Stimulated activated CD4-positive, alpha-beta T cell treated with anti-CD3 and anti-CD28 coated beads, Interleukin-4, amount 100 ng/mL, for 24 hours (primary cell): ENCODE measurements at places on chromosomes 1 and 21.

- DNase-seq = no peak
These were observed 65.7 kb downstream of the NENF start for GRCh38 chr1:212498283-212499040.

GRCh38 chr1:107821340-107821739 is 143.6 kb downstream of the VAV3 start:
- DNase-seq = peak; percentile 44

DNA sequence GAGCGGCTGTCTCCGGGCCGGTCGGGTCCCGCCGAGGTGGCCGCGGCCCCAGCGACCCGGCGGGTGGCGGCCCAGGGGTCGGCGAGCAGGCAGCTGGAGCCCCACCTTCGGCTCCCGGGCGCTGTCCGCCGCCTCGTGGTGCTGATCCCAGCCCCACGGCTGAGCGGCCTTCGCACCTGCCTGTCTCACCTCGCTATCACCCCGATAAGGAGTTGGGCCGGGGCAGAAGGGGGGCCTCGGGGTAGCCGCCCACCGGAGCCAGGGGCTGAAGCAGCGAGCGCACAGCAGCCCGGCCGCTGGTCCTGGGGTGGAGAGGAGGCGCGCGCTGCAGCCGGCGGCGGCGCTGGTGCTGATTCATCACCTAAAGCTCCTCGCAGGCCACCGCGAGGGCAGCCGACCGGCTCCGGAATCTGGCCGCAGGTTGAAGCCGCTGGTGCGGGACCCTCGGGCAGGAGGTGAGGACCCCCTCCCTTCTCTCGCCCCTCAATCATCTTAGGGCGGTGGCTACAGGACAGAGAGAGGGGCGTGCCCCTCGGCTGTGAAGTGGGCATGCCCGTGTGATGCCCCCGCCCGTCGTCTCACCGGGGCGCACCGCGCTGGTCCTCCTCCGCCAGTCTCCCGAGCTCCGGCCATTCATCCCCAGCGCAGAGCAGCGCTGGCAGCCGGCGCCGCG is 575 bp downstream of the TRIM67 start:
- DNase-seq = peak; percentile 7

DNA sequence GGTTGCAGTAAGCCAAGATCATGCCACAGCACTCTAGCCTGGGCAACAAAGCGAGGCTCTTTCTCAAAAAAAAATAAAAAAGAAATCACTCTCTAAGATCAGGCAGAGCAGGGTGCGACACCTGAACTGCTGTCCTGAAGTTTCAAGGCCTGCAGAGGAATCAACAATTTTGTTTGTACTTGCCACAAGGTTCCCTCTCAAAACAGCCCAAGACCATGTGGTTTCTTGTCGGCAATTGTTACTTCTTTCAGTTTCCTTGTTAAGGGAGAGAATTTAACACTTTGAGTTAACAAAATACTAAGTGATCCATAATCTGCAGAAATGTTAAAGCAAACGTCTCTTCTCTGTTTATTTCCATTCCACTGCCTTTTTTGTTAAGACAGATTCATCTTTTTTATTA is 36.5 kb downstream of the MACO1 start:
- DNase-seq = no peak

GRCh38 chr1:23004112-23004511 is 11.5 kb downstream of the TEX46 start:
- DNase-seq = no peak

DNA sequence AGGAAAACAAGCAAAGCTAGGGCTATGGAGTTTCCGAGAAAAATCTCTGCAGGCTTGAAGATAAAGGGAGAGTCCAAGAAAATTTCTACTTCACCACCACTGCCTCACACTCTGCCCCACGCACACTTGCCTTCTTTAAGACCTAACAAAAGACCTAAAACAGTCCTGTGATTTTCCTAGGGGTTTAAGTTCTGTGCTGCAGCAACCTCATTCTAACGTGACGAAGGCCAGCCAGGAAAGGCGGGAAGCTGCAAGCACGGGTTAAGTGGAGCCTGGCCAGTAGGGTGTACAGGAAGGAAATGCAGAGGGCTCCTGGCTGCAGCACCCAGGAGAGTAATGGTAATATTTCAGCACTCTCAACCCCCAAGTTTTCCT is 1.5 kb downstream of the SPATA6 start:
- no peak for DNase-seq

GRCh38 chr1:31108861-31109260 is 43.3 kb upstream of the PUM1 start:
- no peak for DNase-seq

DNA sequence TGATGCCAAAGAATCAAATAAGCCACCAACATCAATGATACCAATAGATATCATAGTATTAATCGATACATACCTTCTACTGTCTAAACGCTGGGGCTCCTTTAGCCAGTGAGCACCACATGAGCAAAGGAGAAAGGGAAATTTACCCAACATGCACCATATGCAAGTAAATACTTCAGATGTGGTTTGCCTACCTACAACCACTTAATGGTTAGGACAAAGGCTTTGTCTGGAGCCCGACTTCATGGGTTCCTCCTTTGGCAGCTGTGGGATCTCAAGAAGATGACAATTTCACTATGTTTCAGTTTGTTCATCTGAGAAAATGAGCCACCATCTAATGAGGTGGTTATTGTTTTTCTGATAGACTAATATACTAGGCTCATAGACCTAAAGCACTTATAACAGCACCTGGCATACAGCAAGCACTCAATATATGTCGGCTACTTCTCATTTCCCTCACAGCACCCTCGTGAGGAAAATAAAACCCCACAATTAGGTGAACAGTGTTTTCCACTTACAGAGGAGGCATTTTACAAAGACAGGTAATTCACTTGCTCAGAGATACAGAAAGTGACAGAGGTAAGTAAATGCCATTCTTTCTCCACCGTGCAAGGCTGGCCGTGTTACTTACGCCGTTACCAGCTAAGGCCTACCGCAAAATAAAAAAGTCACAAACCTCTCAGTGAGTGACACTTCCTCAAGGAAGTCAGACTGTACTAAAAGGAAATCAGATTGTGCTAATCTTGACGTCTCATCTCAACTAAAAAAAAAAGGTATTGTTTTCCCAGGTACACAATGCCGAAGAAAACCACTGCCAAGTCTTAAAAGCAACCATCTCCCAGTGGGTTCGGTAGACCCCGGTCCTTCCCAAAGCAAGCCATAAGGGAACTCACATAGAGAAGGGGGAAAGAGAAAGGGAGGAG is 1.6 kb downstream of the TTC13 start:
- DNase-seq = peak; percentile 22

- DNase-seq = no peak
These were observed 461.3 kb downstream of the RPS6KC1 start for GRCh38 chr1:213512316-213512715.

DNA sequence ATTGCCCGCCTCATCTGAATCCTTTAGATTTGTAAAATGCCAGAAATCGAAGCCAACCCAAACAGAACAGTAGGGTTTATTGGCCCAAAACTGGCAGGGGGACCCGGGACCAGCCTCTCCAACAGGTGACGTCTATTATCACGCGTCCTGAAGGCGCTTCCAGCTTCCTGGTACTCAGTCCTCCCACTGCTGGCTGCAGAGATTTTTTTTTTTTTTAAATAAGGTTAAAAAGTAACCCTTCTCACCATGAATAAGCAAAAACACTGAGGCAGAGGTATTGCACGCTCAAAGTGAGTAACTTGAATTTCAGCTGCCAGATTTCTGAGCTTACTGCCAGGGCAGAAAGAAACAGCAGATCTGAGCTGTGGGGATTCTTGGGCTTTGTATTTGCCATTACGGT is 54.4 kb upstream of the GCLM start:
- no peak for DNase-seq

DNA sequence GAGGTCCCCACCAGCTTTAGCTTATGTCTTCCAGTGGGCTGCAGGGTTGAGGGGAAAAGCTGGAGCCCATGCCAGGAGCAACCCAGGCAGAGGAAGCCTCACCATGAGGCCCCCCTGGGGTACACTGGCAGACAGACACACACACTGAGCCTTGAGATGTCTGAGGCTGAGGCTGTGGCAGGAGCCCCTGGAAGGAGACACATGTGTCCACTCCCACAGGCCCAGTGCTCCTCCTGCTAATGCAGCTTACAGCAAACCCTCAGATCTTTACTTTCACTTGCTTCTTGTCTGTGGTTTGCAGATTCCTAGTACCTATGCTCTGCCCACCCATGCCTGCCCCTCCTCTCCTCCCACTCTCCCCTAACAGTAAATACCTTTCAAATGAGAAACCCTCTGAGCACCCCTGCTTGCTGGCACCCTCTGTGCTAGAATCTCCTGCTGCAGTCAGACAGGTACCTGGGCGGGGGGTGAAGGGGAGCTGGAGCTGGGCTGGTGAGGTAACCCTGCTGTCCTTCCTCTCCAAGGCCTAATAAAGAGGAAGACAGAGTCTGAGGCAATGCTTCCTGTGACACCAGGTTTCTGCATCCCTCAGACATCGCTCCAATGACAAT is 63.4 kb upstream of the NEK2 start:
- peak; percentile 21 for DNase-seq

GRCh38 chr1:246591504-246591903 is 25.2 kb downstream of the CNST start:
- DNase-seq = peak; percentile 8

GRCh38 chr1:74681851-74682250 is 8.3 kb upstream of the ERICH3 start:
- DNase-seq = no peak

DNA sequence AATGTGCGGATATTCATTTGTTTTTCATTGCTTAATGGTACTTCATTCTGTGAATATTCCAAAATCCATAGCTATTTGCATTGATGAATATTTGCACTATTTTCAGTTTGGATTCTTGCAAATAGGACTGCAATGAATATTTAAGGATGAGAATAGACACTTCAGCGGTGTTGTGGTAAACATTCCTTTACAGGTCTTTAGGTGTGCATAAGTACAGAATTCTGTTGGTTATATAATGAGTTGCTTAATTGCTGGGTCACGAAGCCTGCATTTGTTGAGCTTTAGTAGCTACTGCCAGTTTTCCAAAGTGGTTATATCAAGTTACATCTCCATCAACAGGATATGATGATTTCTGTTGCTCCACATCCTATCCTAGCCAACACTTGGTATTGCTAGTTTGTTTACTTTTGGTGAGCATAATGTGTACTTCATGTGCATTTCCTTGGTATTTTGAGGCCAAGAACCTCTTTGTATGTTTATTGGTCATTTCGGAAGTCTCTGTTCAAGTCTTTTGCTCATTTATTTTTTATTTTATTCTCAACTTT is 64.2 kb upstream of the CYYR1 start:
- DNase-seq = no peak

DNA sequence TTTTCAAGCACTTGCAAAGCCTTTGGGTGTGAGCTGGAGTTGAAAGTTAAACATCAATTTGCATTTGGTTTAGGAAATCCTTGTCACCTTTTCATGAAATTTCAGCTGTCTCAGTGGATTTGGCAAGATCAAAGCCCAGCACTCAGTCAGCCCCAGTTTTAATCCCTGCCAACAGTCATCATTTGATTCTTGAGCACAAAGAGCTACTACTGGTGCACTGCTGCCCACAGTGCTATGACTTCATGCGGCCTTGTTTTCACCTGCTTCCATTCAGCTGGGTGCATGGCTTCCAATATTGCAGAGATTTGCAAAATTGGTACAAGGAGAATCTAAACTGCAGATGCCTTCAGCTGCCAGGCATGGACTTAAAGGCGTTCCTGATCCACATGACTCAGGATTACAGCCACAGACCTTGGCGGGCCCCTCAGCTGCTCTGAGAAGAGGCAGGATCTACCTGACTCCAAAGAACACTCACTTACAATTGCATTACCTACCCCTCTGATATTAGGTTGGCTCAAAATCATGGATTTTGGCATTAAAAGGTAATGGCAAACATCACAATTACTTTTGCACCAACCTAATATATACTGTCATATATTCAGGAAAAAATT is 259.1 kb downstream of the DSCAM start:
- no peak for DNase-seq

DNA sequence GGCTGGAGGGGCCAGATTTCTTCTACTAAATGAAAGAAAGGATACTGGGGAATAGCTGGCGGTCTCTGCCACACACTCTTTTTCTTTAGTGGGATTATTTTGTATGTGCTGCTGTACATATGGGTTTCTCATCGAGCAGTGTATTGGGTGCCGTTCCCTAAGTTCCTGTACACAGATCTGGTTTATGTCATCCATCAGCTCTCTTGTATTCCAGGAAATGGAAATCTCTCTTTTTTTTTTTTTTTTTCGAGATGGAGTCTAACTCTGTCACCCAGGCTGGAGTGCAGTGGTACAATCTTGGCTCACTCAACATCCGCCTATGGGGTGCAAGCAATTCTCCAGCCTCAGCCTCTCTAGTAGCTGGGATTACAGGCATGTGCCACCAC is 27.0 kb upstream of the NID1 start:
- no peak for DNase-seq

GRCh38 chr1:155967341-155968050 is 10.9 kb downstream of the ARHGEF2 start:
- DNase-seq = no peak

- DNase-seq = no peak
These were observed 538.9 kb downstream of the LMO4 start for GRCh38 chr1:87867626-87868025.

GRCh38 chr1:38005195-38006007 is at the start of gene FHL3:
FHL3 (minus strand) TSS chr1:38005514; CDS start chr1:37999412, 6,102 bp downstream.
- DNase-seq = peak; percentile 56

DNA sequence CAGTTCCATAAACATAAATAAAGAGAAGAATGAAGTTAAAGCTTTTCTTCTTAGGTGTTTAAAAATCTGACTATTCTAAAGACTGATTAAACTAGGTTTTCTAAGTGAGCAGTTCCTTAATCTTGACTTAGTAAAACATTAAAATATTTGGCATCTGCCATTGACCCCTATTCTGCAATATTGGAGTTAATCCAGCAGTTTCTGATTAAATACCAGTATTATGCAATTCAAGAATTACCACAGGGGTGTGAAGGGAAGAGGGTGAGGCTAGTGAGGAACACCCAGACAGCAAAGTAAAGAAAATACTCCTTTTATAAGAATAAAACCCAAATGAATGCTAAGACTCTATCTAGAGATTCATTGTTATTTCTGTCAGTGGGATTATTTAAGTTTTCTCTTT is 40.9 kb downstream of the CLIC4 start:
- DNase-seq = no peak

GRCh38 chr1:187032316-187032981 is 203.7 kb downstream of the PLA2G4A start:
- DNase-seq = no peak
